ENCODE measurements at places on chromosomes 2 and 18.
A peak's percentile ranks its signal among the peaks of the same experiment; 100 is the strongest.

DNA sequence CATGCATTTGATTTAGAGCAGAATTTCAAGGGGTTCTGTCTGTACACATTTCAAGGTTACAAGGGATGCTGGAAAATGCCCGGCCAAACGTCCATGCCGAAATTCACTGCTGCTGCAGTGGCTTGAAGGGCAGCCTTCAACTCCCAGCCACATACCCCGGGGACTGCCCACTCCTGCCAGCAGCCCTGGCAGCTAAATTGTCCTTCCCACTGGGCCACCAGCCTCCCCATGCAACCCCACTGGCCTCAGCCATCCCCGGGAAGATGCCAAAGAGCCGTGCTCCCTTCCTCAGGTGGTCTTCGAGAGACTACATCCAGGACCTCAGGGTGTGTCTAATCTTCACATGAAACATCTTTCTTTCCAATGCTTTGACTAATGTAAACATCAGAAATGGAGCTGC lies 478.7 kb upstream of the MYT1L start:
- no peak for DNase-seq

- no peak for DNase-seq
These were observed 420.1 kb downstream of the LRP1B start for GRCh38 chr2:141710589-141711239.

DNA sequence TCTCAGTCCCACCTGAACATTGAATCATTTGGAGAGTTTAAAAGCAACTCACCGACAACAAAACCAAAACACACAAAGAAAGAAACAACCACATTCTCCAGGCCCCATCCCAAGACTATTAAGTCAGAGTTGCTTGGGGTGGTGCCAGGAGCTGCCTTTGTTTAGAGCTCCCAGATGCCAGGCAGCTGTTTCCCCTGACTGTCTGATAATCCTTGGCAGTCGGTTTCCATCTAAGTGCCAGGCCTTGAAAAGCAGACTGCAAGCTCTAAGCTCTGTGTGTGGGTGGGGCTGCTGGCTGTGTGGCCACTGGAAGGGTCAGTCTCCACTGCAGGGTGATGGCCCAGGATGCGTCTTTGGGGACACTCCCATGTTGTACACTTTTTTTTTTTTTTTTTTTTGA lies 255.3 kb upstream of the AGAP1 start:
- DNase-seq, result peak; percentile 84

DNA sequence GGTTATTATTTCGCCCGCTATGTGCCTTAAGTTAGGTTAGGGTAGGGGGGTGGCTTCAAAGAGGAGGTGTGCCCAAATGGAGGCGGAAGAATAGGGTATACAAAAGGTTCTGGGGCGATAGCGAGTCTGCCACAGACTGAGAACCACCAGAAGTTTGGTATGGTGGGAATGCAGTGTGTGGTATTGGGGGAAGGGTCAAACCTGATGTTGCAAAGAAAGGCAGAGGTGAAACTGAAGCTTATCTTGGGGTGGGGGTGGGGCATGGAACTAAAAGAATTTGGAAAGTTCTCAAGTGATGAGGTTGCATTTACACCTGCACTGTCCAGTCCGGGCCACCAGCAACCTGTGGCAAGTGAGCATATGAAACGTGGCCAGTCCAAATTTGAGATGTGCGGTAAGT lies 11.8 kb upstream of the CCBE1 start:
- no peak for DNase-seq

DNA sequence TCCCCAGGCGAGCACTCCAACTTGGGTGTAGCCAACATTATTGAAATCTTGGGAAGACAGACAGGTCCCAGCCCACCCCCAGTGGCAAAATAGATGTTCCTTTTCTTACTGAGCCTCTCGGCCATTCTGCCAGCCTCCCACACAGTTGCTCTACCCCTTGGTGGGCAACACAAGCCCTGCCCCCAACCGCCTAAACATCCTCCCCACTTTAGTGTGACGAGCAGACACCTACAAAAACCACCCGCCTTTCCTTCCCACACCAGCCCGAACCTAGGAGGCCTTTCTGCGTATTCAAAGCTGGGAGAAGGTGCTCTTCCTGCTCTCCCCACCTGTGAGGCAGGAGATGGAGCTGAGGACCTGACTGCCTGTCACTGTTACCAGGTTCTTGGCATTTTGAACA lies 58.6 kb upstream of the CAB39 start:
- DNase-seq, result no peak

DNA sequence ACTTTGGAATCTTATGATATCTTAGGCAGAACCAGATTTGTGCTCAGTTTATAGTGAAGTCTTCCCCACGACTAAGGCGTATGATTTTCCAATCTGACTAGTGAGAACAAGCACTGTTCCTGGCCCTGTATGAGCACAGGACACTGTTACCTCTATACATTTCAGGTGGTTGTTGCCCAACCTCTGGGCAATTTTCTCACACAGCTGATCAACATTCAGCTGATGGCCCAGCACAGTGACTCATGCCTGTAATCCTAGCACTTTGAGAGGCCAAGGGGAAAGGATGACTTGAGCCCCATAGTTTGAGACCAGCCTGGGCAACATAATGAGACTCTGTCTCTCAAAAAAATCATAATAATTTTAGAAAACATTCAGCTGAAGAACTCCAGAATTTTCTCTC lies 119.5 kb downstream of the ASXL3 start:
- DNase-seq, result no peak

- no peak for DNase-seq
These were observed 47.5 kb downstream of the LMAN2L start for GRCh38 chr2:96692094-96692971.

- DNase-seq, result no peak
These were observed 366.3 kb downstream of the SS18 start for GRCh38 chr18:25724121-25724520.

- peak; percentile 31 for DNase-seq
These were observed 901 bp downstream of the SPOPL start for GRCh38 chr2:138502255-138503086.

- no peak for DNase-seq
These were observed 296.7 kb downstream of the LPIN1 start for GRCh38 chr2:12043131-12043530.

GRCh38 chr2:391696-392095 lies 103.8 kb upstream of the ALKAL2 start:
- DNase-seq, result no peak

DNA sequence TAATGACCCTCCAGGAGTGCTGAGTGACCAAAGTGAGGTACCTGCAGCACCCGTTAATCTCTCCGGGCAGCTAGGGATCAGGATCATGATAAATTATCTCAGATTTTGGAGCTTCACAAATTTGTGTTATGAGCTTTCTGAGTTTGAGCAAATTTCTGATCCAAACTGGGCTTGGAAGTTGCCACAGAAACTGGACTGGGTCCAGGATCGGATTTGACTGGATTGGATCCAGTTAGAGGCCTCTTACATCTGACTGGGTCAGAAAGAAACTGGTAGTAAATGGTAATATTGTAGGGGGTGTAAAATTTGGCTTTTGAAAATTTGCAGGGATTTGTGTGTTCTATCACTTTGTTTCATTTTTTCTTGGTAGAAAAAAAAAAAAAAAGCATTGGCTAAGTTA lies 19.7 kb upstream of the CAPN13 start:
- DNase-seq, result no peak

- DNase-seq, result no peak
These were observed 686.5 kb downstream of the EPHA4 start for GRCh38 chr2:220885593-220885992.

- DNase-seq, result no peak
These were observed 123.7 kb downstream of the TFCP2L1 start for GRCh38 chr2:121161272-121161671.

- no peak for DNase-seq
These were observed 12.9 kb upstream of the SIX3 start for GRCh38 chr2:44928483-44929158.

GRCh38 chr2:19916385-19916950 lies 14.7 kb upstream of the TTC32 start:
- DNase-seq, result no peak

DNA sequence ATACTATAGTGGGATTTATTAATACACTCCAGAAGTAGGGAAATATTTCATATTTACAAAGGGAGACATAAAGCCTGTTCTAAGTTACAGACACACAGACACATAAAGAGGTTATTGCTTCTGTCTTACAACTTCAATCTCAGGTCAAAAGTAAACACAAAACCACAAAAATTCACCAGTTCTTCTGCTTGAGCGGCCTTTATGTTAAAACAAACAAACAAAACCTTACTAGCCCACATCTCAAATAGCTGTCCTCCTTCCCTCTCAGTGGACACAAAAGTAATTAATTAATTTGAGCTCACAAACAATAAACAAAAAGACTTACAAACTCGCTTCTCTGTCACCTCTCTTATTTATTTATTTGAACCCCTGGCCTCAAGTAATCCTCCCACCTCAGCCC lies 1.5 kb upstream of the ASNSD1 start:
- no peak for DNase-seq

DNA sequence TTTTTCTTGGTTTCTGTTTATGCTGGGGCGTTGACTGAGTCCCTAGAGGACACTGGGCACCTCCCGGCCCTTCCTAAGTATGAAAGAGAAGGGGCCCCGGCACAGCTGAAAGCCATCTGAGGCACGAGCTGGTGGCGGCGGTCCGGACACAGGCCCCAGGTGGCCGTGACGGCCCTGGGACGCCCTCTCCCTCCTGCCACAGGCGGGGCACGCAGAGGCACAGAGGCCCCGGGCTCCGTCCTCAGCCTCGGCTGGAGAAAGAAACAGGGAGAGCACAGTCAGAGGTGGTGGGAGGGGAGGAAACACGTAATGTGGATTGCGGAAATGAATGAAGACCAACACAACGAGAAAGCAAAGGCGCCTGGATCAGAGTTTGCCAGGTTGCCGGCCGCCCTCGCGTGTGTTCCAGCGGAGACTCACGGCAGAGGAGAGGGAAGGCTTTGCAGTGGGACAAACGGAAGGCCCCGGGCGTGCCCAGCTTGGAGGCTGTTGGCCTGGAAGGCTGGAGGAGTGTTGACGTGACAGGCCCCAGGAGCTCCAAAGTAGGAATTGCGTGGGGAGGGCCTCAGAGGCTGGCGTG lies 119.1 kb downstream of the PTGR3 start:
- no peak for DNase-seq

GRCh38 chr2:118936306-118936705 lies 5.7 kb upstream of the MARCO start:
- DNase-seq, result no peak

DNA sequence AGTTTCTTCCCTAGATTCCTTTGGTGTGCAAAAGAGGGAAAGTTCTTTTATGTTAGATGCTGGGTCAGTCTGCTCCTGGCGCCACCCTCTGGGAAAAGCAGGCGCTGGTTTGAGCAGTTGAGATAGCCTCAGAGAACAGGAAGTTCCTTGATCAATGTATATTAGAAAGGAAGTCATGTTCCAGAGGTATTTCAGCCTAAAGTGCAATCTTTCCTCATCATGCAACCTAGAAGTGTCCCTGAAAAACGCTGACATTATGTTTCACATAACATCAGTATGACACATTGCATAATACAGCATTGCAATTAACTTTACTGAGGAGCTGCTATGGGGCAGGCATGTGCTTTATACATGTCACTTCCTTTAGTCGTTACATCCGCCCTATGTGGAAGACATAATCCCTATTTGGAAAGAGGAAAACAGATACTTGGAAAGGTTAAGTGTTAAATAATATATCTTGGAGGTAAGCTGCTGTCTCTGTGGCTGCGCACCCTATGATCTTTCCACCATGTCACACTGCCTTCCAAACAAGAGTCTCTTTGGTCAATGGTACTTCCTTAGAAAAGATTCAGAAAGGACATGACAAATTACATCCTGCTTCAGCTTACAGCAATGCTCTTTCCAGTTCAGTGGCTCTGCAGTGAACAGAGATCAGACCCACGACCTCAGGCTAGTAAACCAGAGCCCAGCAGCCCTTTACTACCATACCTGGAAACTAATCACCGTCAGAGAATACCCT lies 369.7 kb downstream of the RAD51AP2 start:
- no peak for DNase-seq

- peak; percentile 8 for DNase-seq
These were observed 1.8 kb downstream of the CCDC85A start for GRCh38 chr2:56185582-56186046.

DNA sequence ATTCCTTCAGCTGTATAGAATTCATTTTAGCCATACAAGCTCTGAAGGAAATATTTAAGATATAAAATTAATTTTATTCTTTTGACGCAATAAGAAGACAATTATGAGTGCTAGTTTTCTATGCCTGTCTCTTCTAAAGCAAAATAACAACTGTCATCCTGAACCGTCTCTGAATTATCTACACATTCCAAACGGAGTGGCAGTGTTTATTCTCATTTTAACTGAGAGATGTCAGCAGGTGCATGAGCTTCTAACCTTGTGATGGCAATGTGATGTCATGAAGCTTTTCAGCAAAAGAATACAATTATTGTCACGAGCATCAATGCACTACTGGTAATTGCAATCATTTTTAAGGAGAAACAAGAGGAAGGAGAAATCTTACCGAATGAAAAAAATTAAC lies 274.8 kb downstream of the SPAG16 start:
- DNase-seq, result no peak

DNA sequence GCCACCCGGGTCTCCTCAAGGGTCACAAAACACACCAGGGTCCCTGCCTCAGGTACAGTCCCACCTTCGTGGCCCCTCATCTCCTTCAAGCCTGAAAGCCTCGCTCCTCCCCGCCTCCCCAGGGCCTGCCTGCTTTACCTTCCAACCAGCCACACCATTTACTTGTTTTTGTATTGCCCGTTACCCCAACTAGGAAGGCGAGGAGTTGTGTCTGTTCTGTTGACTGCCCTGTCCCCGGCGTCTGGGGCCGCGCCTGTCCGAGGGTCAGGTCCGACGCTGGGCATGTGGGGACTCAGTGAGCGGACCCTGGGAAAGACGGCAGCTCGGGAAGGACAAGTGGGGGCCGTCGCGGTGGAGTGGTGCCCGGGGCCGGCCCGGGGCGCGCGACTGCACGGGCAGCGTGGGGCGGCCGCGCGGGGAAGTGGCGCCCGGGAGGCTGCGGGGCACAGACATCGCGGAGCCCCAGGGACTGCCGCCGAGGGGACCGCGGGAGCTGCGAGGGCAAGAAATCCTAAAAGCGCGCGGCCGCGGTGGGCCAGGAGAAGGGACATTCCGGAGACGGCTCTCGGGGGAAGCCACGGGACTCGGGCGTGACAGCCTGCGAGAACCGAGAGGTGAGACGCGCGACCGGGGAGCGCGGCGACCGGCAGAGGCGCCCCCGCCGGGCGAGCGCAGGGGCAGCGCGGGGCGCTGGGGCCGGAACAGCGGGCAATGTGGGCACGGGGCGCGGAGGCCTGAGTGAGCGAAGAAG lies 797 bp upstream of the GRHL1 start:
- no peak for DNase-seq

- no peak for DNase-seq
These were observed 181.2 kb upstream of the FSHR start for GRCh38 chr2:49335546-49335945.

Data from right lung (tissue), 10 donors.